ENCODE measurements at places on chromosomes 7 and 10. TPM values are rescaled to one million over a fixed set of nuclear protein-coding genes. Genes with fewer than 3 reads are reported as not detected.

- H3K4me3 ChIP-seq = peak overlapping the region; percentile 39
- H3K27ac ChIP-seq = peak overlapping the region; percentile 81
These were observed 674 bp upstream of the OSBPL3 start for GRCh38 chr7:24980534-24981170.

GOT1 gene
- 8.8 TPM for total RNA-seq

DNA sequence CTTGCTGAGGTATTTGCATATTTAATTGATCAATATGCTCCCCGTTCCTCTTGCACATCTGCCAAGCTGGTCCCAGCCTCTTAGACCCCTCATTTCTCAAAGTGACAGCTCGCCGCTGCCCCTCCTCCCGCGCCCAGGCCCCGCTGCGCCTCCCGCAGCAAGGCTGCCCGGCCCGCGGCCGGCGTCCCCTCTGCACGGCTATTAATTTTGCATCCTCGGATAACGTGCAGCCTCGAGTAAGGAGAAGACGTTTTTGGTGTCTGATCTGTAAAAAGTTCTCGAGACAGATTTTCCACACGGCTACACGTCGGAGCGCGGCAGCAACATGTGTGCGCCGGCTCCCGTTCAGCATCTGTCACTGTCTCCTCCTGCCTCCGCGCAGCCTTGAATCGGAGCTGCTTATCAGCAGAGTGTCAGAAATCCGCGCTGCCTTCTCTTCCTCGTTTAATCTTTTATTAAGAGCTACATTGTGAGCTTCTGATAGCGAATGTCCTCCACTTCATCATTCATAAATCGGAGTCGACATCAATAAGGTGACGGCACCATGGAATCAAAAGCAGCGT, 65.3 kb downstream of the EBF3 start:
- no peaks in the 10 kb centered on the region for H3K4me1 ChIP-seq
- no peak for DNase-seq
- no peaks in the 10 kb centered on the region for H3K27me3 ChIP-seq
- H3K27ac ChIP-seq = no peak overlapping the region
- H3K4me3 ChIP-seq = no peak overlapping the region

DNA sequence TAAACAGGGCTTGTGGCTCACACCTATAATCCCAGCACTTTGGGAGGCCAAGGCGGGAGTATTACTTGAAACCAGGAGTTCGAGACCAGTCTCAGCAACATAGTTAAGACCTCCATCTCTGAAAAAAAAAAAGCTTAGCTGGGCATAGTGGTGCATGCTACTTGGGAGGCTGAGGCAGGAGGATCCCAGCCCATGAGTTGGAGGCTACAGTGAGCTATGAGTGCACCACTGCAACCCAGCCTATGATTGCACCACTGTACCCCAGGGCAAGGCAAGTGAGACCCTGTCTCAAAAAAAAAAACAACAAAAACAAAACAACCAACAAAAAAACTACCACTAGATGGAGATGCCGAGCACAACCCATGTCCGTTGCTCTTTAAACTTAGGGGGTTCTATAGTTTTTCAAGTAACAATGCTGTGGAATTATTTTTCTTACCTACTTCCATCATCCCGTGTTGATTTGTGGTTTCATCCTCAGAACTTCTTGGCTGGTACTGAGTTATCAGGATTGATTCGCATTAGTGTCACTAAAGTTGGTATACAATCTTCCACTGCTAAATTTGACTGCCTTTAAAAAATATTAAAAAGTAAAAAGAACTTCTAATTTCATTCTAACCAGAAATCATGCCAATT, 12.2 kb upstream of the REPIN1 start:
- H3K4me3 ChIP-seq = no peak overlapping the region
- peaks cover 7% of the 10 kb centered on the region for H3K4me1 ChIP-seq
- H3K27ac ChIP-seq = peak overlapping the region; percentile 60
- DNase-seq = no peak
- no peaks in the 10 kb centered on the region for H3K27me3 ChIP-seq

- DNase-seq = no peak
- peak within 1 kb of the TSS; percentile 19 for H3K4me3 ChIP-seq
- H3K27ac ChIP-seq = no peak within 1 kb of the TSS
- H3K27me3 ChIP-seq = no peaks in the 10 kb centered on the region
- no peaks in the 10 kb centered on the region for H3K4me1 ChIP-seq
- H3K36me3 ChIP-seq = no peaks in the 10 kb centered on the region
These were observed at the start of gene PTN for GRCh38 chr7:137343281-137343841. TSS of gene PTN (minus strand) at chr7:137343733. CDS start at chr7:137254973, 88,760 bp downstream.

- no peaks in the 10 kb centered on the region for H3K27me3 ChIP-seq
- H3K27ac ChIP-seq = no peak overlapping the region
- DNase-seq = no peak
- H3K4me1 ChIP-seq = no peaks in the 10 kb centered on the region
- H3K36me3 ChIP-seq = no peaks in the 10 kb centered on the region
These were observed 154.6 kb upstream of the HGF start for GRCh38 chr7:81924494-81924893.

- no peaks in the 10 kb centered on the region for H3K36me3 ChIP-seq
- H3K4me1 ChIP-seq = no peaks in the 10 kb centered on the region
- no peak for DNase-seq
- no peak overlapping the region for H3K27ac ChIP-seq
These were observed 14.6 kb upstream of the FAM180A start for GRCh38 chr7:135763261-135763660.

GRCh38 chr10:76618641-76619040, 1019.0 kb downstream of the KCNMA1 start:
- no peaks in the 10 kb centered on the region for H3K4me1 ChIP-seq
- H3K4me3 ChIP-seq = no peak overlapping the region
- H3K27ac ChIP-seq = no peak overlapping the region
- no peaks in the 10 kb centered on the region for H3K27me3 ChIP-seq

SPDYE16 gene
- total RNA-seq = 0.37 TPM

- H3K4me3 ChIP-seq = no peak overlapping the region
- H3K36me3 ChIP-seq = no peaks in the 10 kb centered on the region
- H3K27me3 ChIP-seq = no peaks in the 10 kb centered on the region
- DNase-seq = no peak
- H3K27ac ChIP-seq = no peak overlapping the region
These were observed 544.5 kb downstream of the CALN1 start for GRCh38 chr7:71867626-71868025.

- H3K4me1 ChIP-seq = no peaks in the 10 kb centered on the region
- no peak overlapping the region for H3K4me3 ChIP-seq
These were observed 414.7 kb upstream of the GHITM start for GRCh38 chr10:83724471-83725241.

NME8 gene
- total RNA-seq = not detected

DNA sequence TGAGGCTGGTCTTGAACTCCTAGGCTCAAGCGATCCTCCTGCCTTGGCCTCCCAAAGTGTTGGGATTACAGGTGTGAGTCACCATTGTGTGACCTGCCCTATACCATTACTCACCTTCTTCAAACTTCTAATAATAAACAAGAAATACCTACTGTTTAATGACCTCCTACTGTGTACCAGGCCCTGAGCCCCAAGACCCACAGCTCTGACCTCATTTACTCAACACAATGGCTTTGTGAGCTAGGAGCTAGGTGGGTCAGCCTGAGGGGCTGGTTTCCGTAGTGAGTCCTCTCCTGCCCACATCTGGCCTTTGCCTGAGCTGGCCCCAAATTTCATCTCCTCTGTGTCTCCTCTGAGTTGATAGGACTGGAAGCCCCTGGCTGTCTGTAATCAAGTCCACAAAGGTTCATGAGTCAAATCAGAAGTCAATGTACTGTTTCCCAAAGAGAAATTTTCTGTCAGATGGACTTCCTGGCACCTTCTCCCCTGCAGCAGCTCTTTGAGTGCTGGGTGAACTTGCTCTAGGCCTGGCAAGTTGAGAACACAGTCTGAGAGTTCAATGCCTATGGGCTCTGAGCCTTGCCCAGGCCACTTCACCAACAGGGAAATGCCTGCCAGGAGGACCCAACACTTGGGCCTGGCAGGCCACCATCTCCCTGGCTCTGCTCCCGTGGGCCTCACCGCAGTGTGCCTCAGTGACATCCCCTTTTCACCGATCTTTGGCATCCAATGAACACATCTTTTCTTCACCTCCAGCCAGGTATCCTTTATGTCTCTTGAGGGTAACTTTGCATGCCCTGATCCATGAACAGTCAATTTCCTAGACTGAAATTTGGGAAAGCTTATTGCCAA, 24.0 kb downstream of the NEURL1 start:
- H3K4me3 ChIP-seq = no peak overlapping the region
- H3K27me3 ChIP-seq = no peaks in the 10 kb centered on the region
- no peak for DNase-seq
- H3K36me3 ChIP-seq = no peaks in the 10 kb centered on the region
- peaks cover 11% of the 10 kb centered on the region for H3K4me1 ChIP-seq

GRCh38 chr7:88169717-88170320, 50.0 kb downstream of the SRI start:
- no peak for DNase-seq
- H3K4me3 ChIP-seq = no peak overlapping the region
- H3K27ac ChIP-seq = no peak overlapping the region
- H3K36me3 ChIP-seq = no peaks in the 10 kb centered on the region

DNA sequence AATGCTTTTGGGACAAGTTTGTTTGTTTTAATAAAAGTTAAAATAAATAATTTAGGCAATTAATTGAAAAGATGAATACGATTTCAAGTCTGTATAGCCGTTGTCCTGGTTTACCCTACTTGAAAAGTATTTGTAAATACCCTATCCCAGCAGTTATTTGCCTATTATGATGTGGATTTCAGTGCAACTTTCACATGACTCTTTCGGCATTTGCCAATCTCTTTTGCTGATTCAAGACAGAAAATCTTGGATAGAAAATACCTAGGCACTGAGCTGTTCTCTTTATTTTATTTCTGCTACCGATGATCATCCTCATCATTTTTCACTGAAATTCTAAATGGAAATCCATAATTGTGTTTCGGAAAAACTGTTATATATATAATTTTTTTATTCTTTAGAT, 125.9 kb upstream of the FZD8 start:
- peaks cover 10% of the 10 kb centered on the region for H3K4me1 ChIP-seq
- H3K36me3 ChIP-seq = no peaks in the 10 kb centered on the region
- no peak overlapping the region for H3K4me3 ChIP-seq
- no peak for DNase-seq
- no peak overlapping the region for H3K27ac ChIP-seq

TCAF2 gene
- total RNA-seq = 0.88 TPM

MAT1A gene
- total RNA-seq = 7.1 TPM

MRLN gene
- 1.3 TPM for total RNA-seq

CPA2 gene
- 5,612 TPM for total RNA-seq

CDHR1 gene
- 0.32 TPM for total RNA-seq

TMEM225B gene
- 0.43 TPM for total RNA-seq

GRCh38 chr7:158543840-158544239, 43.8 kb downstream of the PTPRN2 start:
- H3K4me3 ChIP-seq = no peak overlapping the region
- H3K27me3 ChIP-seq = no peaks in the 10 kb centered on the region
- H3K36me3 ChIP-seq = no peaks in the 10 kb centered on the region

MCM10 gene
- 0.35 TPM for total RNA-seq

- no peak for DNase-seq
- H3K27me3 ChIP-seq = no peaks in the 10 kb centered on the region
- H3K27ac ChIP-seq = no peak overlapping the region
- H3K4me1 ChIP-seq = no peaks in the 10 kb centered on the region
These were observed 291.0 kb downstream of the TNS3 start for GRCh38 chr7:47290867-47291266.

IFIT1B gene
- total RNA-seq = not detected

DNA sequence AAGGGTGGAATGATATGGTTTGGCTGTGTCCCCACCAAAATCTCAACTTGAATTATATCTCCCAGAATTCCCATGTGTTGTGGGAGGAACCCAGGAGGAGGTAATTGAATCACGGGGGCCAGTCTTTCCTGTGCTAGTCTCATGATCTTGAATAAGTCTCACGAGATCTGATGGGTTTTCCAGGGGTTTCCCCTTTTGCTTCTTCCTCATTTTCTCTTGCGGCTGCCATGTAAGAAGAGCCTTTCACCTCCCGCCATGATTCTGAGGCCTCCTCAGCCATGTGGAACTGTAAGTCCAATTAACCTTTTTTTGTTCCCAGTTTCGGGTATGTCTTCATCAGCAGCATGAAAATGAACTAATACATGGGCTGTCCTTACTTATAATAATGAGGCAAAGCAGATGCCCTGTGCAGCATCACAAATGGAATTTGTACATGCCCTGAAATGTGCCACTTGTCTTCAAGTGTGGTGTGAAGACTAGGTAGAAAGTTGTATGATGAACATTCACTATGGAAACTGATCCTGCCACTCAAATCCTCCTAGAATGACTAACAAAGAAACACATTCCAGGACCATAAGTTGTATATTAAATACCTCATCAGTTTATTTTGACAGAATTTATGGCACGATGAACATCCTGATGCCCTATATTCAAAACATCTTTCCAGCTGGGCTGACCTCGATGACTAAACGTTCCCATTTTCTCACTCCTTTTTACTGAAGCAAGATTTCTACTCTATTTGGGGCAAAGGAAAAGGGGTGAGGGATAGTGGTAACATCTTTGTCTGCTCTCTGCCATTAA, 122.8 kb upstream of the CTTNBP2 start:
- H3K36me3 ChIP-seq = no peaks in the 10 kb centered on the region
- no peaks in the 10 kb centered on the region for H3K27me3 ChIP-seq
- H3K4me1 ChIP-seq = no peaks in the 10 kb centered on the region
- no peak overlapping the region for H3K4me3 ChIP-seq
- no peak for DNase-seq
- H3K27ac ChIP-seq = no peak overlapping the region

TUBB8 gene
- total RNA-seq = not detected

DNA sequence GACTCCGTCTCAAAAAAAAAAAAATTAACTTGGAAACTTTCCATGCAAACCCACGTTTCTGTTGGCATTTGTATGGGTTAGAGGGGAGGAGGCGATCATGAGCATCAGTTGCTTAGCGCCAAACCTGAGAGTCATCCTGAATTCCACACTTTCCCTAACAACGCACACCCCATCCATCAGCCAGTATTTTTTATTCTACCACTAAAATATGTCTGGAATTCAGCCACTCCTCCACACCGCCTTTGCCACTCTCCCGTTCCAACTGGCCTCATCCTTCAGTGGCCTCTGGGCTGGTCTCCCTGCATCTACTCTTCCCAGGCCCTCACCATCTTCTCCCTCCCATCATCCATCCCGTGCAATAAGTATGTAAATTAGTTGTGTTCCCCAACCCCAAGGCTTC, 4.7 kb upstream of the LMBR1 start:
- no peaks in the 10 kb centered on the region for H3K27me3 ChIP-seq
- no peak for DNase-seq
- no peak overlapping the region for H3K27ac ChIP-seq
- H3K36me3 ChIP-seq = no peaks in the 10 kb centered on the region
- H3K4me3 ChIP-seq = no peak overlapping the region

Measured in pancreas (tissue), 10 donors.